Activated CD8-positive, alpha-beta memory T cell treated with anti-CD3 and anti-CD28 coated beads, Interleukin-2, amount 50 U/mL, for 48 hours (primary cell): ENCODE measurements at places on chromosomes 13 and 19.
A peak's percentile ranks its signal among the peaks of the same experiment; 100 is the strongest.

DNA sequence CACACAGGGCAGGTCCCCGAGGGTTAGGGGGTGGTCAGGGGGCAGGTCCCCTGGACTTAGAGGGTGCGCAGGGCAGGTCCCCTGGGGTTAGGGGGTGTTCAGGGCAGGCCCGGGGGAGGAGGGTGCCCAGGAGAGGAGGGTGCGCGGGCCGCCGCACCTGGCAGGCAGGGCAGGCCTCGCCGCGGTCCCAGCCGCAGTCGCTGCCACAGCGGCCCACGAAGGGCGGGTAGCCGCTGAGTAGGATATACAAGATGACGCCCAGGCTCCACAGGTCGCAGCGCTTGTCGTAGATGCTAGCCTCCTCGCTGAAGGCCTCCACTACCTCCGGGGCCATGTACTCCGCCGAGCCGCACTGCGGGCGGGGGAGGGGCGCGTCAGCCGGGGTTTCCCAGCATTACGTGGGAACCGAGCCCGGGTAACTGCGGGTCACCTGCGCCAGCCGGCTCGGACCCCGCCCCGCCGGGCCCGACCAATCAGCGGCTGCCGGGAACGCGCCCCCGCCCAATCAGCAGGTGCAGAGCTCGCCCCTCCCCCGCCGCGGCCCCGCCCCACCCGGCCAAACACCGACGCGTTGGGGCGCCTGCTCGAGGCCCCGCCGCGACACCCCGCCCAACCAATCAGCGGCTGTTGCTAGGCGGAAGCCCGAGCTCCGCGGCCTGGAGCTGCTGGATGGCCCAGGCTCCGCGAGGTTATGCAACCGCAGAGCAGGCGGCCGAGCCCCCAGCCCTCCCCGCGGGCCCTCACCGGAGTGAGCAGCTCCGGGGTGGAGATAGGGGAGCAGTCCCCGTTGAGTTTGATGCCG lies 9.2 kb downstream of the MKNK2 start:
- DNase-seq, result peak; percentile 99

GRCh38 chr19:40091205-40092129 lies 724 bp upstream of the ZNF780A start:
- DNase-seq, result no peak

DNA sequence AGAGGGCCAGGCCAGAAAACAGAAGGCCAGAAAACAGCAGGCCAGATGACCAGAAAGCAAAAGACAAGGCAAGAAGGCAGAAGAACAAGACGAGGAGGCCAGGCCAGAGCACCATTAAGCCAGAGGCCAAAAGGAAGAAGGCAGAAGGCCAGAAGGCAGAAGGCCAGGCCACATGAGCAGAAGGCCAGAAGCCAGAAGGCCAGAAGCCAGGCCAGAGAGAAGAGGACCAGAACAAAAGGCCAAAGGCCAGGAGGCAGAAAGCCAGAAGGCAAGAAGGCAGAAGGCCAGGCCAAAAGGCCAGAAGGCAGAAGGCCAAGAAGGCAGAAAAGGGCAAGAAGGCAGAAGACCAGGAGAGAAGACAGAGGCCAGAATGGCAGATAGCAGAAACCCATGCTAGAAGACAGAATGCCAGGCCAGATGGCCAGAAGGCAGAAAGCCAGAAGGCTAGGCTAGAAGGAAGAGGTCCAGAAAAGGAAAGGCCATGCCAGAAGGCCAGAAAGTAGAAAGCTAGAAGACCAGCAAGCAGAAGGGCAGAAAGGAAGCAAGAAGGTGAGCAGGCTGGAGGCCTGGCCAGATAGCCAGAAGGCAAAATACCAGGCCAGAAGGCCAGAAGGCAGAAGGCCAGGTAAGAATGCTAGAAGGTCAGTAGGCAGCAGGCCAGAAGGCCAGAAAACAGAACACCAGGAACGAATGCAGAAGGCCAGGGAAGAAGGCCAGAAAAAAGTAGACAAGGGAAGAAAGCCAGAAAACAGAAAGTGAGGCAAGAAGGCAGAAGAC lies 187.6 kb downstream of the TUBA3C start:
- no peak for DNase-seq

DNA sequence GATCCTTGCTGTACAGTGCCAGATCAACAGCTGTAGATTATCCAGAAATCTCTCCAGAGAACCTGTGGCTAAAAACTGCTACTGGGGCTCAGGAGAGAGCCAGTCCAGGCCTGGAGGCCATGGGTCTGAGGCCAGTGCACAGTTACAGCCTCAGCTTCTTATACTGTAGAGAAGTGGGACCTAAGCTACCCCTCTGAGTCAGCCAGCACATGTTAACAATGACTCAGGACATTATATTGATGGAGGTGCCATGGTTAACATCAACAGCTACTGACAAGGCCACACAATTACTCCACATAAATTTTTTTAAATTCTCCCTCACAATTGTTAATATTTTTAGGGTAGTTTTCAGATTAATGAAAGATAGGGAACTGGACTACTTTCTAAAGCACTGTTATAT lies 138.5 kb downstream of the RBM26 start:
- no peak for DNase-seq

GRCh38 chr13:21738630-21739029 lies 67.8 kb downstream of the FGF9 start:
- DNase-seq, result no peak

GRCh38 chr13:80862456-80862855 lies 521.5 kb upstream of the SPRY2 start:
- DNase-seq, result no peak

DNA sequence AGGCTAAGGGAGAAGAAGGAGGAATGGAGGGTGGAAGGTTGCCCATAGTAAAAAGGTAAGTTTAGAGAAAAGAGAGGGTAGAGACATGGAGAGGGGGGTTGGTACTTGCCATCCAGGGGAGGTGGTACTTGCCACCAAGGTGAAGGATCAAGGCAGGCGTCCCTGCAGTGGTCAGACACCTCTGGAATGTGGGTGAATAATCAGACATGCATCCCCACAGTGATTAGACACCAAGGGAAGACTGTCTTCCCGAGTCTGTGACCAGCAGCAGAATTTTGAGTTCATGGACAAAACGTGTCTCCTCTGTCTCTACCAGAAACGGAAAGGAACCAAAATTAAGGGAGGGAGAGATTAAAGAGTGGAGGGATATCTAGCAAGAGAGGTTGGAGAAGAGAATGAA lies 27.1 kb upstream of the IGFL1 start:
- no peak for DNase-seq
